GM12865 (cell line): ENCODE measurements at places on chromosomes 2 and 18.

GRCh38 chr2:129334128-129334527 lies 645.3 kb upstream of the RAB6C start:
- DNase-seq = no peak

- peak; percentile 85 for DNase-seq
Measured at GRCh38 chr2:194104687-194105086, 1552.3 kb upstream of the SLC39A10 start.

GRCh38 chr2:191250400-191250799 lies 5.2 kb downstream of the MYO1B start:
- DNase-seq = no peak

GRCh38 chr2:239884051-239884405 lies 141.1 kb downstream of the NDUFA10 start:
- DNase-seq = no peak

DNA sequence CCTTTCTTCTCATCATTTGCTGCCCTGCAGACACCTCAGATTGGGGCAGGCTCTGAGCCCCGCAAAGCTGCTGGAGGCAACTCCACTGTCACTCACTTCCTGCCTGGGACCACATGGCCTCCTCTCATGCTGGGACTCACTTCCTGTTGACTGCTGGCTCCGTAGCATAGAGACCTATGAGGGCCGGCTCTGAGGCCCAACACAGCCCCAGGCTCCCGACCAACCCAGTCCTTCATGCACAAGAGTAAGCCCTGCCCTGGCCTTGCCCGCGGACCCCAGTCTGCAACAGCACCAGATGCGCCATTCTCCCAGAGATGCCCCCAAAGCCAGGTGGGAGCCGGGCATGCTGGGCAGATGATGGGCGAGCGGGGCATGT lies 55.7 kb downstream of the DNMT3A start:
- peak; percentile 73 for DNase-seq

- DNase-seq = no peak
Measured at GRCh38 chr2:38406597-38407110, 29.6 kb upstream of the ATL2 start.

- DNase-seq = no peak
Measured at GRCh38 chr2:197254776-197255530, 55.6 kb downstream of the ANKRD44 start.

GRCh38 chr2:19540739-19541525 lies 182.5 kb upstream of the OSR1 start:
- DNase-seq = peak; percentile 24
